ENCODE measurements at places on chromosomes 12 and 14.
A peak's percentile ranks its signal among the peaks of the same experiment; 100 is the strongest.

- DNase-seq, result no peak
These were observed 12.5 kb upstream of the ZFP36L1 start for GRCh38 chr14:68805414-68805813.

DNA sequence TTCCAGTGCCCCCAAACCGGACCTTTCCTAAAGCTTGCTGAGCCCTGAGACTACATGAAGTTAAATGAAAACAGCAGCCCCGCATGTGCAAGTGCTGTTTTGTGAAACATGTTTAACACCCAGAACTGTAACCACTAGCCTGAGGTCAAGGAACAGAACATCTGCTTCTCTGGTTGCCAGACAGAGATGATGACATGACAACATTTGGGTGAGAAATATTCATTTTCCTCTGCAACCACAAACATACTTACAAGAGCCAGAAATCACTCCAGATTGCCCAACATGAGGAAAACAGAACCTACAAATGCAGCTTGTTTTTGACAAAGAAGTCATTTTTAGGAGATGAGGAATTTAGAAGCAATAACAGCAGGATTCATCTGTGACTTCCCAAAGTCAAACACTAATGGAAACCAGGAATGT lies 110.4 kb downstream of the BCAT1 start:
- DNase-seq, result peak; percentile 20

GRCh38 chr14:87508333-87508732 lies 484.6 kb downstream of the GALC start:
- DNase-seq, result no peak

GRCh38 chr12:85390266-85390665 lies 110.2 kb downstream of the ALX1 start:
- DNase-seq, result no peak

- DNase-seq, result peak; percentile 15
These were observed 10.1 kb downstream of the TDP1 start for GRCh38 chr14:89965839-89966238.

DNA sequence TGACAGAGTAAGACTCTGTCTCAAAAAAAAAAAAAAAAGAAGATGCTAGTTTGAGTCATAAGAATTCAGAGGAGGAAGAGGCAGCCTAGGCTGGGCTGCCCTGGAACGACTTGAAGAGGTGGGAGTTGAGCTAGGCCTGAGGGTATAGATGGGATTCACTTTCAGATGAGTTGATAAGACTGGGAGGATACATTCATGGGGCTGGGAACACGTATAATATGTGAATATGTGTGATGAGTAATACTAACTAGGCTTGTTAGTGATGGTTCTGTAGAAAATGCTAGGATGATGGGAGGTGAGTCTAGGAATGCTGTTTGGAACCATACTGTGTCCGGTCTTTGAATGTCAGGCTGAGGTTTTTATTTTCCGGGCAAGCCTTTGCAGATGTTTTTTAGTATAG lies 9.0 kb downstream of the PLEKHA5 start:
- peak; percentile 99 for DNase-seq

DNA sequence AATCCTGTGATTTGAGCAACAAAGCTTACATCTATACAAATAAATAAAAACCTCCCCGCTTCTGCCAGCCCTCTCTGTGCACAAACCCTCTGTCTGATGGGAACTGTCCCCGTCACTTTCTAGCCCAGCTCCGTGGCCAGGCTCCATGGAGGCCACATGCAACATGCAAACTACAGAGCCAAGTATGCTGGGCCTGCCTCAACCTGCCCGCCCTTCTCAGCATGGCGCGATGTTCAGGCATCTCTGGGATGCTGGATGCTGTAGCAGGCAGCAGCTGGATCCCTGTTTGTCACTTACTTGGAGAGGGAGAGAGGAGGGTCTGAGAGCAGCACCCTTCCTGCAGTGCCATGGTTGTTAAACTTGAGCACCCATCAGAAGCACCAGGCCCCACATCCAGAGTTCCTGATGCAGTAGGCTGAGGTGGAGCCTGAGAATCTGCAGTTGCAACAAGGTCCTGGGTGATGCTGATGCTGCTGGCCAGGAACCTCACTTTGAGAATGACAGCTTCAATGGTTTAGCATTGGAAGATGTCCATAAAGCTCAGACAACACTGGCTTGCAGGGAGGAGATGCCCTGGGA lies 32.4 kb downstream of the CLMN start:
- no peak for DNase-seq

DNA sequence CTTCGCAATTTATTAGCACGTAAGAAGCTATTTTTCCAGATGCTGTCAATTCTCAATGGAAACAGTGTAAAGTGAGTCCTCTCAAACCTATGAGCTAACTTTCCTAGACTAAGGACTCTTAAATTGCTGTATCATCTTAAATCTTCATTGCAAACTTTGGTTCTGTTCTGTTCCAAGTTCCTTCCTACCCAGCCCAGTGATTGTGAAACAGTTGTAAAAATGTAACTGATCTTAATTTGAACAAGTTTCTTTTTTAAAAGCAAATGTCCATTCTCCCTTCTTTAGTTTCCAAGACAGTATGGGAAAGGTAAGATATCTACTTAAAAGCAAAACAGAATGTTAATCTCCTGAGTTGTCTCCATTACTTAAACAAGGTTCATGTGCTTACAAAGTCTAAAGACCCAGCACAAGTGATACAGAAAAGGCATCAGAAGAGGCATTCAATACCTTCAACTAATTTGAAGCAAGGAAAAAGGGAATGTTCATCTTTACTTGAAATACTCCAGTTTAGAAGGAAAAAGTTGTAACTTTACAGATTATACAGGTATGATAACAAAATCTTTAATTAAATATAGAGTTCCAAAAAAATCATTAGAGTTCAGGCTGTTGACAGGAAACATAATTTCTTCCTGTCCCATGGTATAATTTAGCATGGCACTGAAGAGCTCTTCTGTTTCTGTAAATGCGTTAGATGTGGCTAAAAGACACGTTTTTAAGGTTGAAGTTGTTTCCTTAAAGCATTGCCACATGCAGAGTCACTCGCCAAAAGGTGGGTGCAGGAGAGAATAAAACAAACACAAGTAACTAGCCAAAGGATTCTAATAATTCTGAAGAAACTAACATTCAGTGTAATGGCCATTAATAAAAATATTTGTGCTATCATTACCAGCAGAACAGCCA lies 101.5 kb upstream of the USP15 start:
- DNase-seq, result no peak

DNA sequence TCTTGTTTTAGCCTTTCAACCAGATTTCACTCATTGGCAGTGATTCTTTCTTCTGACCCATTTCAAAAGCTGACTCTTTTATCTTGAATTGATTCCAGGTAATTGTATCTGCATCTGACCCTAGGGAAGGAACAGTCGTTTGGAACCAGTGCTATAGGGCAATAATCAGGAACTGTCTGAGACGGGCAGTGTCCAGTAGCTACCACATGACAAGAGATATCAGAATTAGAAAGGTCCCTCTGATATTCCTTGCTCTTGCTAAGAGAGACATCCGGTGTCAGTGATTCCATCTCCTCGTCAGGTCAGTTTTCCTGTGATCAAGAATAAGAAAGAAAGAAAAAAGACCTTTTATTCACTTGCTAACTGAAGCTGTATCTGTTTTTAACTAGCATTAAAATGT lies 47.8 kb upstream of the PDE3A start:
- DNase-seq, result no peak

DNA sequence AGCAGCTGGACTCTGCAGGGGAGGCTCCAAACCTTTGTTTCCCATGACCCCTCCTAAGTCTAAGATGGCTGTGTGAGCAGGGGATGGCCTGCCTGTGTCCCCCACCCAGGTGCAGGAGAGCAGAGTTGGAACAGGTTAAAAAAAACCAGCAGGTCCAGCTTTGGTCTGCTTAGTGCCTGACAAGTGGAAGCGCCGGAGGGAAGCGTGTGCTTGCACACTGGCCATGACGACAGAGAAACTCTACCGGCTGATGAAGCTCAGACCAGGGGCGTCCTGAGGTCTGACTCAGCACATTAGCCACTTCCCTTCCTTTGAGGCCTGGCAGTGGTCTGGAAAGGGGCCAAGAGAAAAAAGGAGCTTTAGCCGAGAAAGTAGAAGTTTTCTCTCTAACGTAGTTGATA lies 280.1 kb downstream of the VRK1 start:
- peak; percentile 36 for DNase-seq

GRCh38 chr12:16350682-16351081 lies 3.2 kb downstream of the MGST1 start:
- peak; percentile 83 for DNase-seq

GRCh38 chr12:48027183-48028002 lies 23.1 kb upstream of the COL2A1 start:
- no peak for DNase-seq

- DNase-seq, result no peak
These were observed 21.8 kb upstream of the EGLN3 start for GRCh38 chr14:33972583-33973081.

DNA sequence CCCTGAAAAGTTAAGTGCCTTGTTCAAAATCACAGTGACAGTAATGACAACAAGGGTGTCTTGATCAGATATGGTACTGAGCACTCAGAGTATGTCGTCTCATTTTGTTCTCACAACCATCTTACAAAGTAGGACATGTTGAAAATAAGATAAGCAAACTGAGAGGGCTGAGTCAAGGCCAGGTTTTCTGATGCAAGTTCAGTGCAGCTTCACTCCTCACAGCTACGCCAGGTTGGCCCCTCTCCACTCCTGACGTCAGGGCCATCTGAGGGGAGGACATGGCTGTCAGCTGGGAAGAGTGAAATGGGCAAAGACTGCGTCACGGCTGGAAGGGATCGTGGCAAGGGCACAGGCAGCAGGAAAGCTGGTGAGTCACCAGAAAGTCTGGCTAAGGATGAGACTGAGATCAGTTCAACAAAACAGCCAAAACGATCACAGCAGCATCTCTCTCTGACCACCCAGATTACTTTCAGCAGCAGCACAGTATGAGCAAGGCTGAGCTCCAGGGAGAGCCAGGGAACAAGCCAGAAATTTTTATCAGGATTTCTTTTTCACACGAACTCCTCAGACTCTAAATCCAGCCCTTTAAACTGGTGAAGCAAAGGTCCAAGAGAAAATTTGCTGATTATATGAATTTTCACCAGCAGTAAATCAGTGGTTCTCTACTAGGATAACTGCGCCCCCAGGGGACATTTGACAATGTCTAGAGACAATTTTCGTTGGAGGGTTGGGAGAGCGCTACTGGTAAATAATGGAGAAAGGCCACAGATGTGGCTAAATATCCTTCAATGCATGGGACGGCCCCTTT lies 297.9 kb upstream of the AMIGO2 start:
- peak; percentile 94 for DNase-seq

GRCh38 chr12:91622981-91623380 lies 440.4 kb upstream of the DCN start:
- DNase-seq, result no peak

GRCh38 chr12:92341065-92341668 lies 195.5 kb upstream of the BTG1 start:
- DNase-seq, result no peak

DNA sequence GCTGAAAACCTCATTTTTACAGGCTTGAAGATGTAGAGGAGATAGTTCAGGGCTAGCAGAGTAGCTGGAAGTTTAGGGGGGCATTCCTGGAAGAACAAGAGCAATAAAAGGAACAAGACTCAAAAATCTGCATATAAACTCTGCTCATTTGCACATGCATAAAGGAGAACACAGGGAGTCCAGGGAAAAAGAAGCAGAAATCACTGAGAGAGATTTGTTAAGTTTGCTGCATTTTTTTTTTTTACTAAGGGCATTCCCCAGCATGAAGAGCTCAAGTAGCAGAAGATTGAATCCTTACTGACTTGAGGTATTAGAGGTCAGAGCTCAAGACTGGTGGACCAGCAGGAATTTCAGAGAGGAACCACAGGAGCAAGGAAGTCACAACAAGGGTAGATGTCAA lies 28.2 kb upstream of the BCL11B start:
- DNase-seq, result no peak

- DNase-seq, result peak; percentile 44
These were observed 3.5 kb downstream of the CDKN1B start for GRCh38 chr12:12720672-12721161.

- DNase-seq, result peak; percentile 61
These were observed 209.3 kb downstream of the SLC41A2 start for GRCh38 chr12:104748790-104749189.

DNA sequence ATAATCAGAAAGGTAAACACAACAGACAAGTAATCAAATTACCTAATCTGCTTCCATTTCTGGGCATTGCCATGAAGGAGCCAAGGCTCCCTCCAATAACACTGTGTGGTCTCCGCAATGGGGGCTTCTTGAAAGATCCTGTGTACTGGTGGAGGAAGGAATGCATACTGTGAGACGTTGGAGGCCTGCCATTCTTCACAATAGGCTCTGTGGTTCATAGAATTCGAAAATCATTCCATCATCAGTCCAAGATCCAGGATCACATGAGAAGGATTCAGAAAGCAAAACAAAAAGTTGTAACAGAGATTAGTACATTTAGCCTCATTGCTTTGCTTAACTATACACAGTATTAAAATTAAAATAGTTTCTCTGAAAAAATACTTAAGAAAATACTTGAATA lies 76.3 kb downstream of the CDK17 start:
- DNase-seq, result no peak

GRCh38 chr12:16037533-16037932 lies 126.4 kb downstream of the DERA start:
- no peak for DNase-seq

- no peak for DNase-seq
These were observed at the start of gene GALNT8 for GRCh38 chr12:4719821-4720636. Gene GALNT8, plus strand, starts transcription at chr12:4720400. Its CDS starts 278 bp downstream, at chr12:4720678.

- peak; percentile 100 for DNase-seq
These were observed 129.2 kb downstream of the GCH1 start for GRCh38 chr14:54773171-54774006.

- no peak for DNase-seq
These were observed 508.5 kb downstream of the FOXG1 start for GRCh38 chr14:29274890-29275596.

DNA sequence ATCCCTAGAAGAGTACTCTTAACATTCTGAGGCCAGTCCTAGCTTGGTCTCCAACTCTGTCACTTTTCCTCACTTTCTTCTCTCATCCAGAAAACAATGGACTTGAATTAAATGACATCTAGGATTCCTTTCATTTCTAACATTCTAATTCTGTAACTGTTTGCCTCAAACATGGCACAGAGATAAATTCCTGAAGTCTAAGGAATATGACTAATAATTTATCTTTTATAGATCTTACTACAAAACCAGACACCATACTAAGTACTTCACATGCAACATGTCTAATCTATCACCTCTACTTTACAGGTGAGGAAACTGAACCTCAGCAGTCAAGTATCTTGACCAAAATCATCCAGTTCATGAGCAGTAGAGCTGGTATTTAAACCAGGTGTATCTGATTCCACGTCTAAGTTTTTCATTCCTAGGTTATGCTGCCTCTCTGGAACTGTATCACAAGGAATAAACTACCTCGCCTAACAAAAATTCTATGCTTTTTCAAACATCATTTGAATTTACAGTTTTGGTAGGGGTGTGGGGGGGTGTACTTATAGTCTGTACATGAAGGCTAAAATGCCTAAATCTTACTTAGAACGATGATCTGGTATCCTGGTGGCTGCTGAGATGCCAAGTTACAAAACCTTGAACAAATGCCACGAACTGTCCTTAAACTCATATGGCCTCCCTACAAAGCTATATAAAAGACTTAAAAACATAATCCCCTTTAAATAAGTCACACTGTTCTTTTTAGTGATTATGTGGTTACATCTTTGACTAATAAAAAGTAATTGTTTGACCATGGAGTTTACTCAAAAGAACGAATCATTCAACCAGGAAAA lies 41.6 kb downstream of the ATXN2 start:
- DNase-seq, result peak; percentile 65

GRCh38 chr12:10705655-10706054 lies 17.5 kb downstream of the YBX3 start:
- DNase-seq, result no peak

All from ELR (cell line).